PC-3 (cell line): ENCODE measurements at places on chromosomes 12 and 14. TPM values are rescaled to one million over a fixed set of nuclear protein-coding genes. Genes with fewer than 3 reads are reported as not detected.
A peak's percentile ranks its signal among the peaks of the same experiment; 100 is the strongest.

GRCh38 chr14:85214471-85214870 is 315.5 kb upstream of the FLRT2 start:
- peak; percentile 48 for DNase-seq

GRCh38 chr14:100022772-100023451 is 42.3 kb upstream of the EVL start:
- no peak for DNase-seq

GRCh38 chr12:64400041-64400440 is 4.2 kb upstream of the XPOT start:
- DNase-seq: no peak

DNA sequence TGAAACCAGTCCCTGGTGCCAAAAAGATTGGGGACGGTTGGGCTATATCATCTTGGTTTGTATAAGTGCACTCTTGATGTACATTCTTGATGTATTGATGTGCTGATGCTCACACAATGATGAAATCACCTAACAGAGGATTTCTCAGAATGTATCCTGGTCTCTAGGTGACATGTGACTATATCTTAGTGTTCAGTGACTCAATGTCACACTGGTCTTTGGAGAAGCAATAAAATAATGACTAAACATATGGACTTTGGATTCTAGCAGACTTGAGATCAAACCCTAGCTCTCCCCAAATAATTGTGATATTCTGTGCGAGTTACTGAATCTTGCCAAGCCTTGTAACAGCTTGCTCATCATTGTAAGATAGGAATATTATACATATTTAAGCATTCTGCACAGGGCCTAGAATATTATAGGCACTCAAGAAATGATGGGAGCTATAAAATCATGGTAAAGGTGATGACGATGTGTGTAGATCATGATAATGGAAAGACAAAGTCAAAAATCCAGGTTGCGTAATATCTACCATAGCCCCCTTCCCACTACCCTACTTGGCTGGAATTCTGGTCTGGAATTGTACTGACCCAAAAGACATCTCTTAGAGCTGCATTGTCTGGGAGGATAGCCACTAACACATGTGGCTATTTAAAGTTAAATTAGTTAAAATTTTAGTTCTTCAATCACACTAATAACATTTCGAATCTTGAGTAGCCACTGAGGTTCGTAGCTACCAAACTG is 117.6 kb upstream of the PWP1 start:
- peak; percentile 19 for DNase-seq

DNA sequence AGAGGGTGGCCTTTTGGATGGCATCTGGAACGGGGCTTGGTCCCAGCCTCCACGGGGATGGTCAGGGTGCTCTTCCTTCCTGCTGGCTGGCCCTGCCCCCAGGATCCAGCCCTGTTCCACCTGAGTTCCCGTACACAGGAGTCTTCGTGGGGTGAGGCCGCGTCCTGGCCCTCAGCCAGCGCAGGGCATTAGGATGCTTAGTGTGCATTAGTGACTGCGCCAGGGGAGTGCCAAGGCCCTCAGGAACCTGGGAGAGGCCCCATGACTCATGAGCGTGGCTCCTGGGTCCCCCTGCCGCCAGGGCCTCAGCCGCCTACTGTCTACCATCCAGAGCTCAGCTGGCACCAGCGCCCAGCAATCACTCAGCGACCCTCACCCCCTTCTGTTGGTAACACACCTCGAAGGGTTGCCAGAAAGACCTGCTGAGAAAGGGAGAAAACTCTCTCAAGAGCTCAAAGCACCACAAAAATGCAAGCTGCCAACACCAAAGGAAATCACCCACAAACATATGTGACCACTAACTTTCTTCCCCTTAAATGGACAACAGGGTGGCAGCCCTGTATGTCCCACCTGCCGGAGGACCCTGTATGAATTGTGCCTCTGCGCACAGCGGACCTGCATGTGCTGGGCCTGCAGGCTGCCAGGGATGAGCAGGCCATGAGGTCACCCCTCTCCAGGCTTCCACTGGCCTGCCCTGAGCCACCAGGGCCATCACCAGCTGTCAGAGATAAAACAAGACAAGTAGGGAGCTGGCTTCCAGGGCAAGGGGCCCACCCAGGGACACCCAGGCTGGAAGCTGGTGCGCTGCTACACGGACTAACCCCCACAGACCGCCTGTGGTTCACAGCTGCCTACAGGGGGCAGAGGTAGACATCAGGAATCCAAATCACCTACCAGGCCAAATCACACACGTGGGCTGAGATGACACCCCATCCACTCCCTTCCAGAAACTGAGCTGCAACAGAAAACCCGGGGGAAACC is 28.7 kb downstream of the CCDC85C start:
- peak; percentile 92 for DNase-seq

GRCh38 chr12:24111616-24112015 is 162.1 kb upstream of the SOX5 start:
- DNase-seq: no peak

GRCh38 chr12:130916241-130916911 is 37.3 kb upstream of the ADGRD1 start:
- DNase-seq: peak; percentile 80

GRCh38 chr14:68790644-68791077 is 2.2 kb downstream of the ZFP36L1 start:
- peak; percentile 49 for DNase-seq

- peak; percentile 22 for DNase-seq
These were observed 103.5 kb upstream of the FRMD6 start for GRCh38 chr14:51548187-51548586.

DNA sequence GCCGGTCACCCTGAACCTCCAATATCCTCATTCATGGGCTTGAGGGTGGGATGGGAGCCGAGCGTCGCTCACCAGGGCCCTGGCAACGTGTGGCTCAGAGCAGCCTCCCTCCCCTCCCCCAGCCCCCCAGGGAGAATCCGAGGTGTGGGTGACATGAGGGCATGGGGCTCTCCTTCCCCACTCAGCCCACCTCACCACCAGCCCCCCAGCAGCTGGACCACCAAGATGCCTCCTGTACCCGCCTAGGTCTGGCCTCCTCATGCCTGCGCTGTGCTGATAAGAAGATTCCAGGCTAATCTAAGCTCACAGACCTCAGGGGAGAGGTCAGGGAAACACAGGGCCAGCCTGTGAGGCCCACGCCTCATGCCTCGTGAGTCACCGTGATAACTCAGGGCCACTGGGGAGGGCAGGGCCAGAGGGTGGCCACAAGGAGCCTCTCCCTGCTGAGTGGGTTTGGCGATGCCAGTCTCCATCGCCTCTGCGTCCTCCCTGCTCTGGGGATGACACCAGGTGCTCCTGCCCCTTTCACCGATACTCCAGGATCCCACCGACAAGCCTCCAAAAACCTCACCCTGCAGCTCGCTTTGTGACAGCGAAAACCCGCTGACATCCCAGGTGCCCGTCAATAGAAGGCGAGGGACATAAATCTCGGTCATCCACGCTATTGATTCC is 56.9 kb downstream of the TESC start:
- DNase-seq: no peak

DNA sequence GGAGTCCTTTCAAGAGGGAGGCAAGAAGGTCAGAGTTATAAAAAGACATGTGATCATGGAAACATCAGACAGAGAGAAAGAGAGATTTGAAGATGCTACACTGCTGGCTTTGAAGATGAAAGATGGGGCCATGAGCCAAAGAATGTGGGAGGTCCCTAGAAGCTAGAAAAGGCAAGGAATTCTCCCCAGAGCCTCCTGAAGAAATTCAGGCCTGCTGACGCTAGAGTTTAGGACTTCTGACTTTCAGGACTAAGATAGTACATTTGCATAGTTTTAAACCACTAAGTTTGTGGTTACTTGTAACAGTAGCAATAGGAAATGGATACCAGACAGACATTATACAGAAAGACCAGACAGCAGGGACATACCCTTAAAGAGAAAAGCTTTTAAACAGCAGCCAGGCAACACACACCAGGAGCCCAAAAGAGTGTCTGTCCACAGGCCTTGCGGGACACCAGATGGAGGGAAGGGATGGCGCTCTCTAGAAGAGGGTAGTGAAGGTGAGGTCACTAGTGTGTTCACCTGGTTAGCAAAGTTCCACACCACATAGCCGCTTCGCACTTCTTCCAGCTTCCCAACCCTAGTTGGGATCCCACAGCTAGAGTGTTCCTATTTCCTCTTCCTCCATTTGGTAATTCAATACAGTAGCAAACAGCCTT is 29.7 kb upstream of the CEBPE start:
- no peak for DNase-seq

GRCh38 chr12:131710464-131711457 is at the start of gene SFSWAP:
Gene SFSWAP, plus strand, starts transcription at chr12:131711090. Its CDS starts 140 bp downstream, at chr12:131711230.
- peak; percentile 67 for DNase-seq

- DNase-seq: no peak
These were observed 1.9 kb downstream of the CCDC91 start for GRCh38 chr12:28192125-28192524.

DNA sequence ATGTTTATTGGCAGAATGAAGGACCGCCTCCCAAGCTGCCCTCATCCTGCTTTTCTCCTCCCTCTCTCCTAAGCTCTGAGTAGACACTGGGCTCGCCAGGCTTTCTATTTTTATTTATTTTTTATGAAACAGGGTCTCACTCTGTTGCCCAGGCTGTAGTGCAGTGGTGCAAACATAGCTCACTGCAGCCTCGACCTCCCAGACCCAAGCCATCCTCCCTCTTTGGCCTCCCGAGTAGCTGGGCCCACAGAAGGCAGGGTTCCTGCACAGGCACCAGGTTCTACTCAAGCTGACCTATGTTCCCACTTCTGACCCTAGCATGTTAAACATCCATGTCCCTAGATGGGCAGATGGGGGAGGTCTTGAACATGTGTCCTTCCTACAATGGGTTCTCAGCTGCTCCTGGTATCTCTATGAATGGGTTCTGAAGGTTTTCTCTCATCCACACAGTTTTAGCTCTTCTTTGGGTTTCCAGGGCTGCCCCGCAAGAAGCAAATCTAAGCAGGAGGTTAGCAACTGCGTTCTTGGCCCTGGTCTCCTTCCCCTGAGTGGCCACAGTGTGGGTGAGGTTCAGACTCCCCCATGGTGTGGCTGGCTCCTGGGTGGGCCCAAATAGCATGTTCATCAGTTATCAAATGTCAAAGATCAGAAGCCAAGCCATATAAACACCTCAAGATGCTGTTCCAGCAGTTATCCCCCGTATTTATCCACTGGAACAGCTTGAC is 167.3 kb downstream of the ZFP36L1 start:
- no peak for DNase-seq

DNA sequence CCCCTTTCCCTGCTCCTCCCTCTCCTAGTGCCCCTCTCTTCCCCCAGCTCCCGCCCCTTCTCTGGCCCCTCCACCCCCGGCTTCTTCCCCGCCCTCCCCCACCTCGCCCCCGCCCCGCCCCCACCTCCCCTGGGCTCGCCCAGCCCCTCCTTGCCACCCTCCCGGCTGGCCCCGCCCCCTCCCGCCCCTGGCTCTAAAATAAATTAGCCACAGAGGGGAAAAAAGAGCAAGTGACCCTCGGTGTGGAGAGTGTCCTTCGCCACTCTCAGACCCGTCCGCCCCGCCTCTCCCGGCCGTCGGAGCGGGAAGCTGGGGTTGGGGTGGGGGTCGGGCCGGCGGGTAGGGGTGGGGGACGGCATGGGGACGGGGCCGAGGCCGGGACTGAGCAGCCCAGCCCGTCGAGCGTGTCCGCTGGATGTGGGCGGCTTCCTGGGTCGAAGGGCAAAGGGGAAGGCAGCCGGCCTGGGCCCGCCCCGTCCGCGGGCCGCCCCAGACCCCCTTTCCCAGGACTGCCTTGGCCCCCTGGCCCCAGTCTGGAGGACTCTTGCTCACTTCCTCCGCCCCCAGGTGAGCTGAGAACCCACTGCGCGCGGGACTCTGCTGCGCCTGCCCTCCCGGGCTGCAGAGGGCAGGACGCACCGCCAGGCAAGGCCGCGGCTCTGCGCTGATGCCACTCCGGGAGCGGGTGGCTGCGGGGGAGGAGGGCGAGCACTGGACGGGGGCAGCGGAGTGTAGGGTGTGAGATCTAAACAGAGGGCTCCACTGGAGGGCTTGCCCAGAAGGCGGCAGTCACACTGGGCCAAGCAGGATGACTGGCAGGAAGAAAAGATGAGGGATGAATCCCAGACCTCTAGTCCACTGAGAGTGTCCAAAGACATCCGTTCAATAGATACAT is 570 bp upstream of the FIGNL2 start:
- DNase-seq: no peak

DNA sequence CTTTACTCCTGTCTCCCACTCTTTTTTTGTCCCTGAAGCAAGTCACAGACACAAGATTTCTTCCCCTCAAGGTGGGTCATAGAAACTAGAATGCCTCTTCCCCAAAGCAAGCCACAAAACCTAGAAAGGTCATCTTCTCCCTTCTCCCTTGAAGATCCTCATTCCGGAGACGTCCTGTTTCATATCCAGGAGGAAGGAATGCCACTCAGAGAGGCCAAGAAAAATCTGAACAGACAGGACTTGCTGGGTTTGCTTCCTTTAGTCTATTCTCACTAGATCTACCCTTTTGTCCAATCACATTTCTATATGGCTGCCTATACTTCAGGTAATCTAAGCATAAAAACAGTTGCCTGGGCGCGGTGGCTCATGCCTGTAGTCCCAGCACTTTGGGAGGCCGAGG is 23.7 kb downstream of the SLC6A15 start:
- no peak for DNase-seq

DNA sequence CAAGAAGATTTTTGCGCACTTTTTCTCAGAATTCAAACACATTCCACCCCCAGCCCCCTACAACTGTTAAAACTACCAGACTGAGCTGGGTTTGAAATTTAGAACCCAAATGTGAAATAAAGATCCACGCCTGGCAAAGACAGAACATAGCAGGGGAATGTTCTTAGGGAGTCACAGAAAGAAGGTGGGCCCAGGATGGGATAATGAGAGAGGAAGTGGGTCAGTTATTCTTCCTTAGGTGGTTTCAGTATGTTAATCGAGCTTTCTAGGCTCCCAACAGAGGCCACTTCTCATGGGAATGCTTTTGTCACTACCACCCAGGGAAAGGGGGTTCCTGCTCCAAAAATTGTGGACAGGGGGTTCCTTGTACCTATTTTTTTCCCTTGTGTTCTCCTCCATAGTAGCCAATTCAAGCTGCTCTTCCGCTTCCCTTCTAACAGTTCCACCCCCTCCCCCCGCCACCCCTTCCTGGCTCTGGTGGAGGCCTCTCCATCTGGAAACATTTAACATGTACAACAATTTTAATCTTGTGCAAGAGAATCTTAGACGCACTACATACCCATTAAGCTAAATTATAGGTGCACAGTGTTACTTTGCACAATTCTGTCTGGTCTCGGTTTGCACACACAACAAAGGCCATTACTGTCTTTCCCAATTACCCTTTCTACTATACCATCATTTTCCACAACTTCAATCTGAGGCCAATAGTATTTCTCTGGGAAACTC is 218.1 kb downstream of the MON2 start:
- DNase-seq: no peak

DNA sequence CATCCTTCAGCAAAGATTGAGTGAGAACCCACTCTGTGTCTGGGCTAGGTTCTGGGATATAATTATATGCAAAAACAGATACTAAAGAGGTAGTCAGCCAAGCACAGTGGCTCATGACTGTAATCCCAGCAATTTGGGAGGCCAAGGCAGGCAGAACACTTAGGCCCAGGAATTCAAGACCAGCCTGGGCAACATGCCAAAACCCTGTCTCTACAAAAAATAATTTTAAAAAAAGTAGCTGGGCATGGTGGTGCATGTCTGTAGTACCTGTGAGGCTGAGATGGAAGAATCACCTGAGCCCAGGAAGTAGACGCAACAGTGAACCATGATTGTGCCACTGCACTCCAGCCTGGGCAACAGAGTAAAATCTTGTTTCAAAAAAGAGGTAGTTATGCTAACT is 237.5 kb upstream of the HMGA2 start:
- no peak for DNase-seq

GRCh38 chr12:111757361-111758119 is 9.2 kb upstream of the ALDH2 start:
- no peak for DNase-seq

The XRCC3 gene
- 61.3 and 80.3 TPM in 2 replicates for total RNA-seq

The YBX3 gene
- 85.9 and 104 TPM in 2 replicates for total RNA-seq

The TSPAN8 gene
- total RNA-seq: 1.3 TPM in 1 of 2 replicates, not detected in the other

The DPPA3 gene
- not detected in 2 replicates for total RNA-seq

The LTBR gene
- 160 and 163 TPM in 2 replicates for total RNA-seq
